ENCODE measurements at places on chromosomes 16 and 17.

DNA sequence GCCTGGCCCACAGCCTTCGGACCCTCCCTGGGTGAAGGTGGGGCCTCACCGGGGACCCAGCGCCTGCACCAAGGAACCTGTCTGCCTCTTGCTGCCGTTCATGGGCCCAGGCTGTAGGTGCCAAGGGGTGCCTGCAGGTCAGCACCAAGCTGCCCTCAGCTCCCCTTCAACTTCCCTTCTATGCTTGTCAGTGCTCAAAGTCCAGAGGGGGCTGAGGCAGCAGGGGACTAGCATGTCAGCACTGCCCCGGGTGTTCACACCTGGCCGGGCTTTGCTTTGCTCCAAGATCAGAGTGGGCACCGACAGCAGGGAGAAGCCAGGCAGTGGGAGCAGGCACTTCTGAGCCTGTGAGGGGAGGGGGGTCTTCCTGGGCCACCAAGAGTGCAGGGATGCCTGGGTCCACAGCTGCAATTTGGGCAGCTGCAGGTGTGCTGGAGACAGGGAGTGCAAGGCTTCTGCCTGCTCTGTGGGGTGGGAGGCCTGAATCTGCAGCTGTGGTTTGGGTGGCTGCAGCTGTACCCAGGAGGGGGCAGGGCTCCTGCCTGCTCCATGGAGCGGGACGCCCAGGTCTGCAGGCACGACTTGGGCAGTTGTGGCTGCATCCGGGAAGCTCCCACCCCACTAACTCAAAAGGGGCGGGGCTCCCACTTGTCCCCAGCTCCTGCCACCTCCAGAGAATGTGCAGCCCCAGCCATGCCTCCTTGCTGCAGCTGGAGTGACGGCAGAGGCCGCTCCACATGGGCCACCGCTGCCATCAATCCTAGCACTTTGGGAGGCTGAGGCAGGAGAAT is 27.6 kb upstream of the PRM1 start:
- DNase-seq, result no peak

GRCh38 chr17:43655693-43656255 is 5.9 kb downstream of the MEOX1 start:
- DNase-seq, result no peak

- no peak for DNase-seq
Observed at GRCh38 chr16:58346831-58347371, 45.4 kb upstream of the GINS3 start.

DNA sequence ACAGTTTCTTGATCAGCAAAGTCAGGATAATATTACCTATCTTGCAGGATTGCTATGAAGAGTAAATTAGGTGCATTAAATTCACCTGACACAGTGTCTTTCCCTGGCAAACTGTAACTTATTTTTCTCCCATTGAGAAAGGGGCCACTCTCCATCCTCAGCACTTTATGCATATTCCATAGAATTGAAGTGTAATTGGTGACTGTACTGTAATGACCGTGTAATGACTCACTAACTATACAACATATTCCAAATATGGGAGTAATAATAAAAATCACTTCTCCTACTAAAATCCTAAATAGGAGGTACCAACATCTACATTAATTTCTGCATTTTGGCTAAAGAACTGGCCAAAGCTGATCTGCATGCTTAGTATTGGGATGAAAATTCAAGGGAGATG is 141.9 kb upstream of the NOG start:
- DNase-seq, result no peak

- DNase-seq, result no peak
Observed at GRCh38 chr16:11162586-11163268, 93.3 kb downstream of the SOCS1 start.

GRCh38 chr17:47914306-47914948 is 18.4 kb downstream of the SP2 start:
- DNase-seq, result no peak

GRCh38 chr16:70395345-70395901 is 43.5 kb downstream of the ST3GAL2 start:
- no peak for DNase-seq

DNA sequence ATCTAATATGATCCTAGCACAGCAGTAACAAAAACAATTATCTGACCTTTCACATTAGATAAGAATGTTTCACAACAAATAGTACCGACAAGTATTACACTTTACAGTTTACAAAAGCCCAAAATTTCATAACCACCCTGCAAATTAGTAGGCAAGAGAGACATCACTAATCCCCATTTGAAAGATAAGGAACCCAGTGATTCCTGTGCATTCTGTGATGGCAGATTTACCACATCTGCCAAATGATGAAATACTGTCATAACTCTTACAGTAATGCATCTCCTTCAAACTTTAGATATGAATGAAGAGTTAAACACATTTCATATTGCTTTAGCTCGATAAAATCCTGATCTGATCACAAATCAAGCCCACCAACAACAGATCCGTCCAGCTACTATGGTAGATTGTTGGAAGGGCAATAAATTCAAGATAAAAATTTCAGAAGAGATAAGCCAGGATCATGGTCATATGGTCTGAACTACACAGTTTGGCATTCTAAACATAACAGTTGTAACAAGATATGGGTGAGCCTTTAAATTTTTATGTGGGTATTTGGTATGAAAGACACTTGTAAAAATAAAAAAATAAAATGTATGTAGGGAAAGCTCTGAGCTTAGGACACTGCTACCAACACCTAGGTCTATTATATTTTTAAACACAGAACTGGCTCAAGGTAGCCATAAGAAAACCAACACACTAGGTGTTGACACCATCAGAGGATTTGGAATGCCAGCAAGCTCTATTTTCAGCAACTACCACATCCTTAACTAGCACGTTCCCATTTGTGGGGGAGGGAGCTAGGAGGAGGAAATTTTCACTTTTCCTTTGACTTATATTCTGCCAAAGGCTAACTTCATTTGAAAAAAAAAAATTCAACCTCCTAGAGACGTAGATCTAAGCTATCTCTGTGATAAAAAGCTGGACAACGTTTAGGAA is 9.3 kb downstream of the YWHAE start:
- DNase-seq, result no peak

- DNase-seq, result no peak
Observed at GRCh38 chr17:58204796-58205195, 12.3 kb downstream of the EPX start.

- no peak for DNase-seq
Observed at GRCh38 chr17:78999056-78999768, 10.4 kb downstream of the CANT1 start.

Measured in cortex of kidney (tissue), 1 donor.